ENCODE measurements at places on chromosomes 11 and 22.

- DNase-seq = no peak
These were observed 121.9 kb downstream of the PKNOX2 start for GRCh38 chr11:125286486-125286885.

- no peak for DNase-seq
These were observed 868.0 kb downstream of the NTM start for GRCh38 chr11:132238331-132238866.

- DNase-seq = no peak
These were observed 99.2 kb downstream of the VPREB1 start for GRCh38 chr22:22343581-22344296.

- no peak for DNase-seq
These were observed at the start of gene LDHAL6A for GRCh38 chr11:18455686-18456372. LDHAL6A (plus strand) TSS chr11:18455856; CDS start chr11:18456681, 825 bp downstream.

DNA sequence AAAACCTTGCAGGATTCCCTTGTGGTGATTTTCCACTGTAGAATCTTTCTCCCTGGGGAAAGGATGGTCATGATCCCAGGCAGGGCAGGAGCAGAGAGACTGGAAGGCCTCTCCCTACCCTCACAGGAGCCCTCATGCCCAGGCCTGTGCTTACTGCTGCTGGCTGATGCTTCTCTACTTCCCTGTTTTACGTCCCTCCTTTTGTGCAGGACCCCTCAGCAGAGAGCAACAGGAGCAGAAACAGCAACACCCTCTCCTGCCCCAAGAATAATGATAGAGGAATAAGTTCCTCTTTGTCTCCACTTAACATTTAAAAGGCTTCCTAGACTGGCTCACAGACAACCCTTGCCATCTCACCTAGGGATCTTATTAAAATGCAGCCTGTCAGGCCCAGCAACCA, 3.6 kb downstream of the ISX start:
- no peak for DNase-seq

- no peak for DNase-seq
These were observed 2.6 kb downstream of the PGGHG start for GRCh38 chr11:291281-292210.

DNA sequence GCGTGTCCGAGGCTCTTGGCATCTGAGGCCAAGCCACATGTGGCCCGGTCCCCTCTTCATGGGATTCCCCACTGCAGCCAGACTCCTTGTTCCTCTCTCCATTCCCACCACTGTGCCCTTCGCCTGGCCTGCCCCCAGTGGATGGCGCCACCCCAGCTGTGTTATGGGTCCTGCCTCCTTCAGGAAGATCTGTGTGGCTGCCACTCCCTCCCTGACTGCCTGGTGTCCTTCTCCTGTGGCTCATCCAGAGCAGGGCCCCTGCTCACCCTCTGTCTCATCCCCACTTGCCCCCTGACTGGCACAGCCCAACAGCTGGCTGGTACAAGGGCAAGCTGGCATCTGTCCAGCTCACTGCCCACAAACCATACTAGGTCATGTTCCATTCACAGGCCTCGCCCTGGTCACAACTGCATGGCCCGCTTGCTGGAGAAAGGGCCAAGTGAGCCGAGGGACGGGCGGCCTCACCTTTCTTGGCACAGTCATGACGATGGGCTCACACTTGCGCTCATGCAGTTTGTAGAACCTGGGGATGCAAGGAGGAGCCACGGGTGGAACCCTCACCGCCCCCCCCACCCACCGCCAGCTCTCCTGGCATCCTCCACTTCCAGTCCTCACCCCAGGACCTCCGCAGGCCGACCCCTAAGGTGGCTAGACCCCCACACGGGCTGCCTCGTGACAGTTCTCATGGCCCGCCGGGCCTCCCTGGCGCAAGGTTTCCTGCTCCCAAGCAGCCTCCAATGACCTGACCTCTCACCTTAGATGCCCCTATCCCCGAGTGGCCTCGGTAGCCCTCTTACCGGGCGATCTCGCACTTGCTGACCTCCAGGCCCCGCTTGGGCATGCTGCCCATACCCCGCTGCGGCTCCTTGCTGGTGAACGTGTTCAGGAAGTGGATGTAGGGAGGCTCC, 2.1 kb upstream of the PTPRCAP start:
- DNase-seq = no peak

- DNase-seq = no peak
These were observed 208.1 kb downstream of the TBC1D22A start for GRCh38 chr22:46970411-46971098.

DNA sequence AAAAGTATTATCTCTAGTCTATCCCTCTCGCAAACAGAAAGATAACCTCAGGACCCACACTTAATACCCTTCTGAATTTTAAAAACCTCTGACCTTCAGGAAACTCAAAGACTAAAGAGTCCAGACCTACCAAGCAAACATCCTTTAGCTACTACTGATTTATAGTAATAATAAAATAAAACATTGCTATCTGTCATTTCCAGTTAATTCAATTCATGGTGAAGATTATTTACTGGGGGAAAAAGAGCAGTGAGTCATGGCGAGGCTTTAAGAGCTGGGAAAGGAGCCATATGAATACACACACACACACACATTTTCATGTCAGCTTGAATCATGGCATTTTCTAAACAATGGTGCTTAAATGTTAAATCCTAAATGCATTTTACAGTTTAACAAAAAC, 87.1 kb downstream of the FAM76B start:
- no peak for DNase-seq

DNA sequence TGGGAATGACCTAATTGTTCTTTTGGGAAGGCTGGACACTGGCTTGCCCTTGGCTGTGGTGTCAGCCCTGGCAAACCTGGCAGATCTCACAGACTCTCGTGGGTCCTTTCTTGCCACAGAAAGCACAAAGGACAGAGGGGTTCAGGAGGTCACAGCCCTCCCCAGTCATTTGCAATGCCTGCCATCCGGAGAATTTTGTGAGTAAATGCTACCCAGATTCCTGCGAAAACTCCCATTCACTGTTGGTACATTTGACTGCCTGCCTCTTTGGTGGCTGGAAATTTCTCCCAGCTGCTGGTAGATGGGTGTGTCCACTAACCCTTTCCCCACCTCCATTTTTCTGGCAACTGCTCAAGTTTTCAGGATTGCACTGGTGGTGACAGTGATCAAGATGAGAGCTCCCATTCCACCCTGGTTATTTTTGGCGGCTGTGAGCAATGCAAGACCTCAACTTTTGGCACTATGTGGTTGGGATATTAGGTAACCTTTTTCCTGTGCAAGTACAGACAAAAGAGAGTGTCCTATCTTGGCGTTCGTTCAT, 155.7 kb downstream of the NAV2 start:
- DNase-seq = no peak

DNA sequence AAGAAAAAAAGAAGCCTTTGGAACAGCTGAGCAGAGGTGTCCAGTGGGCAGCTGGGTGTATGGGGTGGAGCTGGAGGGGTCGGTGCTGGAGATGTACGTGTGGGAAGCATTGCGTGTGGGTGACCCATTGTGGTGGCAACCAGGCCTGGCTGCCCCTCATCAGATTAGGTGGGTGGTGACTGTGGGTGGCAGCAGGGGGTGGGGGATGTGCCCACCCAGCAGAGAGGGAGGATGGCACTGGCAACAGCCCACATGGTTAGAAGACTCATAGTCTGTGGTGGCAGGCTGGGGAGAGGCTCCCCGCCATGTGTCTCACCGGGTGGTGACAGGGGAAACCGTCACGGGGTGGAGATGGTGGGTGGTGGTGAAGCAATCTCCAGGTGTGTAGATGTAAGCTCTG, 27.6 kb downstream of the TP53I11 start:
- no peak for DNase-seq

DNA sequence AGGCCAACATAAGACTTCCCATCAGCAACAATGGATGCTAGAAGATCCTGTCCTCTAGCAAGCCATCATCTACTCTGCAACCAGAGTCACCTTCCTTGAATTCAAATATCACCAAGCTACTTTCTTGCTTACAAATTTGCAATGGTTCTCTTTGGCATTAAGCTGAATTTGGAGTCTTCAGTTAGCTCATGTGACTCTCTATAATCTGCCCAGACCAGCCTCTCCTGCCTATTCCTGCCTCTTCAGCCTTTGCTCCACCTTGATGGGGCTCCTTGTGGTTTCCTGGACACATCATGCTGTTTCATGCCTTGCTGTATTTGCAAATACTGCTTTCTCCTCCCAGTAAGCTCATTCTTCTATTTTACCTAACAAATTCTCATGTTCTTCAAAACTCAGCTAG, 82.3 kb downstream of the RASSF10 start:
- DNase-seq = no peak

Measured in activated T-helper 1 cell treated with Interleukin-2 at 50 U/mL for 16 hours (primary cell).